Right lung (tissue), 10 donors: ENCODE measurements at places on chromosomes 11 and 22.

- DNase-seq, result no peak
Measured at GRCh38 chr11:33178443-33179180, 17.3 kb upstream of the CSTF3 start.

DNA sequence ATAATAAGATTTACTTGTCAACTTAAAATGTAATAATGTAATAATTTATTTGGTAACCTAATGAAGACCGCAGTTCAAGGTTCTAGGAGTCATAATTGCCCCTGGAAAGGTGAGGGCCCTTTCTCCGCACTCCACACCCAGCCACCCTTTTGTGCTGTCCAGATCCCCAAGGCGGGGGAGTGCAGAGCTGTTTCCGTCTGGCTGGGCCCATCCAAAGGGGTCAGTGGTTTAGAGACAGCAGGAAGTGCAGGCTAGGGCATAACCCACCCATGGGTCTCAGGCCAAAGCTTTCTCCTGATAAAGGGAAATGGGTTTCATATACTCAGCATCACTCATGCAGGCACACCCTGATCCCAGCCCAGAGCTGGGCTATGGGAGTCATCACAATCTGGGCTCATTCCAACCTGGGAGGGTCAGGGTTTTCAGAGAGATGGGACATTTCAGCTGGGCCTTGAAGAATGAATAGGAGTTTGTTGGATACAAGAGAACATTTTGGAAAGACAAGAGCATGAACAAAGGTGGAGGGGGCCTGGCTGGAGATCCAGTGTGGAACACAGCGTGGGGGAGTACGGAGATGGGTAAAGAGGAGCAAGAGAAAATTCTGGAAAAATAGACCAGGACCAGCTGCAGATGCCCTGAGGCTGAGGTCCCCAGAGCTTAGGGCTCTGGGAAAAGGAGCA, 432.2 kb downstream of the TBC1D22A start:
- DNase-seq, result no peak

DNA sequence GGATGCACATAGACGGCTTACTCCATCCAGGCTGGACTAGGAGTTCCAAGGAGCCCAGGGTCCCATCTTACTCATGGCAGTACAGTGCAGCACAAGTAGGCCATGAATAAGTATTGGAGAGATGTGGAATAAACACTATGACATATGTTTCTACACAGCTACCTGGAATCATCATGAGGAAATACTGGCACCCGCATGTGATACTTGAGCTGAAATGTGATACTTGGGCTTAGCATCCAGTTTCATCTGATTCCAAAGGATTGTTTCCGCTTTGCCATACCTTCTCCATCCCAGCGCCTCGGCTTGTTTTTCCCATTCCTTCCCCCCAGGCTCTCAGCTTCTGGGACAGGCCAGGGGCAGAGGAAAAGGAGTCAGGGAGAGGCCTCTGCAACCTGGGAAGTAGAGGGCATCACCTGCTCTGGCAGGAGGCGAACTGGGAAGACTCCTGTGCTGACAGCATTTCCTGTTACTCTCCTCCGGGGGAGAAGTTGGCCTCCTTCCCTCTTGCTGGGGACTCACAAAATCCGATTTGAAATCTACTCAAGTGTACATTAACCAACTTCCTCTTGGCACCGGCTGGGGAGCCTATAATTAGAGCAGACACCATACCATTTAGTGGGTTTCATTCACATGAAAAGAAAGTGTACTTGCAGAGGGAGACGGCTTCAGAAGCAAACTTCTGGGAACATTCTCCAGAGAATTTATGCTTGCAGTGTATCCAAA, 187.8 kb downstream of the MIAT start:
- no peak for DNase-seq

DNA sequence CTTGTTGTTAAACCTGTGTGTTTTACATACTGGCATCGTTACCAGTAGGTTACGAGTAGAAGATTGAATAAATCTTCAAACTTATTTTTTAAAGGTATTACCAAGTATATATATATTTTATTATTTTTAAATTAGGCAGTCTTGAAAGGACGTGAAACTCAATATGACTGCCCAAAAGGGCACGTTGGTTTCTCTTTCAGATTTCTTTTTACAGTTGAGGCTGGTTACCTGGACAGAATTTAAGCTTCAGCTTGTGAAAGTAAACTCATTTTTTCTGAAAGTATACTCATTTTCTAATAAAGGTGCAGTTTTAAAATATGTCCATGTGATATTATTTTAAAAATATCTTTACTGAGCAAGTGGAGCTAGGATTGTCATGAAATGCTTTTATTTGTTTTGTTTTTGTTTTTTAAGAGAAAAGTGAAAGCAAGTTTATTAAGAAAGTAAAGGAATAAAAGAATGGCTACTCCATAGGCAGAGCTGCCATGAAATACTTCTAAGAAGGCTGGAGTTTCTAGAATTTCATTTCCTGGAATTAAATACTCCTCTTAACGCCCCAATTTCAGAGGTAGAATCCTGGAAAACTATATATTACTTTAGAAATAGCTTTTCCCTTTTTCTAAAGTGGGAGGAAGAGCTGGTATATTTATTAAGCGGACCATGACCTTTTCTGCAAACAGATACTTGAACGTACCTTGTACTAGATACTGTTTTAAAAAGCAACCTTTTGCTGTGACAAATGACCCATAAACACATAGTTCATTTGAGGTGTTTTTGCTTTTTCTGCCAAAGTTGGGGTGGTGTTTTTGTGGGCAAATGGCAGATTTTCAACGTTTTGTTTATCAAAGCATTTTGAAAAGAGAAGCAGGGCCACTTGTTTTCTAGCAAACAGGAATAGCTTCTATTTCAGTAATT, 1.9 kb downstream of the FBXO7 start:
- no peak for DNase-seq

DNA sequence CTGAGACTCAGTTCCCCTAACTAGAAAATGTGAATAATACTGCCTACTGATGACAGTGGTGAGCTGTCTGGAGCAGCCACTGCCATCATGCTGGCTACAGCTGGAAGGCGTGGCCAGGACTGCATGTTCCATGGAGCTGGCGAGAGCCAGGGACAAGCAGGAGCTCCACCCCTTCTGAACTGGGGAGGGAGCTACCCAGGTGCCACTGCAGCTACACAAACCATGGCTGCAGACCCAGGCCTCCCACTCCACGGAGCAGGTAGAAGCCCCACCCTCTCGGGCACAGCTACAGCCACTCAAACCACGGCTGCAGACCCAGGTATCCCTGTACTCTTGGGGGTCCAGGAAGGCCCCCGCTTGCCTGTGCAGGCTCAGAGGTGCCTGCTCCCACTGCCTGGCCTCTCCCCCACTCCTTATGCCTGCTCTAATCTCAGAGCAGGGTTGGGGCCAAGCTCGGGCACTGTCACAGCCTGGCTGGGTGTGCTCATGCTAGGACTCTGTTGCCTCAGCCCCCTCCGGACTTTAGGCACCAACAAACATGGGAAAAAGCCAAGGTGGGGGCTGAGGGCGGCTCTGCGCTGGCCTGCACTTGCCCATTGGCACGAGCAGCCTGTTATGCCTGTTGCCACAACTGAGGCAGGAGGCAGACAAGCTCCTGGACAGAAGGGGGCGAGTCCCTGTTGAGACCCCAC, 51.7 kb downstream of the RAB30 start:
- no peak for DNase-seq

DNA sequence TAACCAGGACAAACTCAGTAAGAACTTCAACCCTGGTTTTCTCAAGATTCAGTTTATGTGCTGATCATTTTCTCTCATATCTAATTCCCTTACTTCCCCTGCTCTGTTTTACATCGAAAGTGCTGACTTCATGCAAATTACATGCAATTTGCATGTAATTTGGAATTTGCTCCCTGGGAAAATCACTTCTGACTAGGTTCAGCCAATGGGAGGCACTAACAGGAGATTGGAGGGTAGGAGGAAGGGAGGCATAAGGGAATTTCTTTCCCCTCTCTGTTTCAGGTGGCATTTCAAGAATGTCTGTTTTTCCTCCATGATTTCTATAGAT, 363.3 kb upstream of the CCDC90B start:
- no peak for DNase-seq

DNA sequence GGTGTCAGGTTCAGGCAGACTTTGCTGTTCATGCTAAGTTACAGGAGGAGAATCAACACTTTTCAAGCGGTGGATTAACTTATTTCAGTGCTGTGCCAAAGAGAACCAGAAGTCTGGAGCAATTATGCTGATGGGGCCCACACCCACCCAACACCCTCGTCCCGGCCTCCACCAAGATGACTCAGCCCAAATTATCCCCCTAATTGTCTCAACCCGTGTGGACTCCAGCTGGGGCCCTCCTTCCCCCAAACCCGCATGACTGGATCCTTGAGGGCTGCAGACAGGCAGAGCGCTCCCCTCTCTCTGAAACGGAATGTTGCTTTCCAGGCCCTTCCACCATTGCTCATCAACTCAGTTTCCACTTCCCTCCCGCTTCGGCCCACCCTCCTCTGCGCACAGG, 34.6 kb upstream of the MN1 start:
- no peak for DNase-seq

GRCh38 chr11:10365045-10365444, 60.2 kb downstream of the ADM start:
- DNase-seq, result no peak
